ENCODE measurements at places on chromosomes 4 and X.

DNA sequence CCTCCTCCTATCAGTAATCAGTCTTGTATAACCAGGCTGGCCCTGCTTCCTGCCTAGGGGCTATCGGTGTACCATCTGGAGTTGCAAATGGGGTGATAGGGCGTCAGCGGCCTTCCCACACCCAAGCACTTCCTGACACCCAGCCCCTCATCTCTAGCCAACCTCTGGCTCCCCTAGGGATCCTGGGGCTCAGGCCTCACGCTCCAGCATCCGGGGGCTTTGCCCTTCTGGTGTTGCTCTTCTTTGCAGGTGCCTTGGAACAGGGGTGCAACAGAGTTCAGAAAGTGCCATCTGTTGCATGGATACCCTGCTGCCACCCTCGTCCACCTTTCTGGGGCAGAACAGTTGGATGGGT, 4.1 kb downstream of the IL9R start:
- DNase-seq = no peak

- DNase-seq = no peak
Observed at GRCh38 chrX:121802881-121803412, 755.5 kb downstream of the GLUD2 start.

GRCh38 chr4:128544272-128544671, 256.7 kb upstream of the PGRMC2 start:
- no peak for DNase-seq

- DNase-seq = no peak
Observed at GRCh38 chrX:132266583-132267355, 47.5 kb upstream of the RAP2C start.

GRCh38 chr4:113474017-113474416, 287.5 kb downstream of the CAMK2D start:
- DNase-seq = no peak

GRCh38 chr4:24966076-24966475, 53.2 kb upstream of the CCDC149 start:
- DNase-seq = no peak

GRCh38 chr4:106305435-106306055, 10.5 kb downstream of the TBCK start:
- no peak for DNase-seq

GRCh38 chrX:9327747-9328145, 137.1 kb upstream of the TBL1X start:
- DNase-seq = no peak

DNA sequence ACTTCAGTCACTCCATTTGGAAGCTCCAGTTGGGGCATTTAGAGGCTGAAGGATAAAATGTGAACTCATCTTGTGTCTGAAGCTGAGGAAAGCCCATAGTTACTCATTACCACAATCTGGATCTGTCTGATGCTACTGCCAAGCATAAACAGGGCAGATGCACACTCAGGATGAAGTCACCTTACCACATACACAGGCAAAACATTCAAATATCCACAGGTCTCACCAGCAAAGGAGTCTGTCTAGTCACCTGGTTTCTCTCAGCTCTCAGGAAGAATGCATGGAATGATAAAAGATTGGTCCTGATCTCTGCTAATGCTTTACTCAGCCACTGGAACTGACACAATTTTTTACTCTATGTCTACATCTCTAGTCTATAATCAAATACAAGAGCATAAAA, 13.0 kb upstream of the ODAPH start:
- DNase-seq = no peak

GRCh38 chr4:116788723-116789122, 296.7 kb downstream of the TRAM1L1 start:
- DNase-seq = no peak

- no peak for DNase-seq
Observed at GRCh38 chrX:153547195-153547594, 29.8 kb downstream of the ATP2B3 start.

GRCh38 chrX:17459661-17460060, 84.7 kb downstream of the NHS start:
- DNase-seq = no peak

DNA sequence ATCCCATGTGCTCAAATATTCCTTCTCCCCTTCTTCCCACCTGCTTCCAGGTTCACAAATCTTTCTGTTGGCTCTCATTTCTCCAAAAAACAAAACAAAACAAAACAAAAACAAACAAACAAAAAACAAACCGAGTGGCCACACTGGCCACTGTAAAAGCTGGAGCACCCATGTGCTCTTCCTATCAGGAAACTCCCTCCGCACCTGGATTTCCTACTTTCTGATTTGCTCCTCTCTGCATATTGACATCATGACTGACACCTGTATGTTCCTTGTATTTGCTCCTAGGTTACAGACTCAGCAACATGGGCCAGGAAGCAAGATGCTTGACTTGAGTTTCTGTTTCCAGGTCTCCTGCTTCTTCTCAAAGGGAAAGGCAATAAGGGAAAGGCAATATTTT, 258.8 kb downstream of the GPC3 start:
- DNase-seq = no peak

GRCh38 chr4:114019969-114020358, 40.5 kb upstream of the ARSJ start:
- no peak for DNase-seq

- no peak for DNase-seq
Observed at GRCh38 chr4:98411731-98412130, 150.5 kb downstream of the RAP1GDS1 start.

GRCh38 chr4:3869661-3870566, 103.7 kb downstream of the ADRA2C start:
- DNase-seq = peak; percentile 36

DNA sequence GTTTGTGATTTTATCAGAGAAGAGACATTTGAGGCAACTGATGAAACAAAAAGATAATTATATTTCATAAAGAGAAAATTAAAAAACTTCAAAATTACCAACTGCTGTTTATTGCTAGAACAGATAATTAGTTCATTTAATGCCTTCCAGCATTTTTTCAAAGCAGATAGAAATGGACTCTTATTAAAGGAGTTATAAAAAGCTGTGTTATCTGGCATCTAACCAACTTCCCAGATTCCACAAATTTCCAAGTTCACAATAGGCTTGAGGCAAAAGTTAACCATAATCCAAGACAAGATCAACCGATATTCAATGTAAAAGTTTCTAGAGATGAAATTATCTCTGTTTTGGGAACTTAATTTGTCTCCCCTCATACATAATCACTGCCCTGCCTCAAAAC, 152.4 kb downstream of the TSPAN5 start:
- DNase-seq = no peak

- DNase-seq = no peak
Observed at GRCh38 chr4:5742968-5743367, 32.0 kb downstream of the EVC start.

- DNase-seq = no peak
Observed at GRCh38 chr4:56666279-56666678, 14.8 kb downstream of the HOPX start.

DNA sequence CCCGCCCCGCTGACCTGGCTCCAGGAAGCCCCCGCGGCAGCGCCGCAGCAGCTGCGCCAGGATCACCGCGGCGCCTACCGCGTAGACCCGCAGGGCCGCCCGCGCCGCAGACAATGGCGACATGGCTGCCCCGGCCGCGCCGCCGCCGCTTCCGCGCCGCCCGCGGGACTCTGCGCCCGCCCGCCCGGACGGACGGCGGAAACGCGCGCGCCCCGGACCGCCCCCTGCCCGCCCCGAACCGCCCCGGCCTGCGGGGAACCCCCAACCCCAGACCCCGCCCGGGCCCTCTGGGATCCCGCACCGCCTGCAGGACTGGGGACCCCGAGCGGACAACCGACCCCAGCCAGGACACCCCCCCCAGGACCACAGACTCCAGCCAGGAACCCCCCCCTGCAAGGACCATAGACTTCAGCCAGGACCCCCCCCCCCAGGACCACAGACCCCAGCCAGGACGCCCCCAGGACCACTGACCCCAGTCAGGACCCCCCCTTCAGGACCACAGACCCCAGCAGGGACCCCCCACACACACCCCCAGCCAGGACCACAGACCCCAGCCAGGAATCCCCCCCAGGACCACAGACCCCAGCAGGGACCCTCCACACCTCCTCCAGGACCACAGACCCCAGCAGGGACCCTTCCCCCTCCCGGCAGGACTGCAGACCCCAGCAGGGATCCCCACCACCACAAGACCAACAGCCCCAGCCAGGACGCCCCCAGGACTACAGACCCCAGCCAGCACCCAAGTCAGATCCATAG, at the start of the genes DHRSX and ZBED1:
Gene DHRSX (minus strand): TSS at position 174 of the 756 bp plus-strand sequence. CDS start 51 bp downstream, at position 123.
Gene ZBED1 (minus strand): TSS at position 174 of the 756 bp plus-strand sequence. CDS start 10,257 bp downstream, outside the sequence.
- DNase-seq = peak; percentile 70
